Coronary artery (tissue), 2 donors: ENCODE measurements at places on chromosomes 1 and 21.
A peak's percentile ranks its signal among the peaks of the same experiment; 100 is the strongest.

- no peak for DNase-seq
These were observed 38.6 kb downstream of the BMP8A start for GRCh38 chr1:39529901-39530535.

DNA sequence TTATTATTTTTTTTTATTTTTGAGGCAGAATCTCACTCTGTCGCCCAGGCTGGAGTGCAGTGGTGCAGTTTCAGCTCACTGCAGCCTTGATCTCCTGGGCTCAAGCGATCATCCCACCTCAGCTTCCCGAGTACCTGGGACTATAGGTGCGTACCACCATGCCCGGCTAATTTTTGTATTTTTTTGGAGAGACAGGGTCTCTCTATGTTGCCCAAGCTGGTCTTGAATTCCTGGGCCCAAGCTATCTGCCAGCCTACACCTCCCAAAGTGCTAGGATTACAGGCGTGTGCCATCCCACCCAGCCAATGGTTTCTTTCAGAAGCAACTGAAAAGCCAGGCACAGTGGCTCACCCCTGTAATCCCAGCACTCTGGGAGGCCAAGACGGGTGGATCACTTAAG lies 2.3 kb downstream of the KRTCAP2 start:
- peak; percentile 62 for DNase-seq

DNA sequence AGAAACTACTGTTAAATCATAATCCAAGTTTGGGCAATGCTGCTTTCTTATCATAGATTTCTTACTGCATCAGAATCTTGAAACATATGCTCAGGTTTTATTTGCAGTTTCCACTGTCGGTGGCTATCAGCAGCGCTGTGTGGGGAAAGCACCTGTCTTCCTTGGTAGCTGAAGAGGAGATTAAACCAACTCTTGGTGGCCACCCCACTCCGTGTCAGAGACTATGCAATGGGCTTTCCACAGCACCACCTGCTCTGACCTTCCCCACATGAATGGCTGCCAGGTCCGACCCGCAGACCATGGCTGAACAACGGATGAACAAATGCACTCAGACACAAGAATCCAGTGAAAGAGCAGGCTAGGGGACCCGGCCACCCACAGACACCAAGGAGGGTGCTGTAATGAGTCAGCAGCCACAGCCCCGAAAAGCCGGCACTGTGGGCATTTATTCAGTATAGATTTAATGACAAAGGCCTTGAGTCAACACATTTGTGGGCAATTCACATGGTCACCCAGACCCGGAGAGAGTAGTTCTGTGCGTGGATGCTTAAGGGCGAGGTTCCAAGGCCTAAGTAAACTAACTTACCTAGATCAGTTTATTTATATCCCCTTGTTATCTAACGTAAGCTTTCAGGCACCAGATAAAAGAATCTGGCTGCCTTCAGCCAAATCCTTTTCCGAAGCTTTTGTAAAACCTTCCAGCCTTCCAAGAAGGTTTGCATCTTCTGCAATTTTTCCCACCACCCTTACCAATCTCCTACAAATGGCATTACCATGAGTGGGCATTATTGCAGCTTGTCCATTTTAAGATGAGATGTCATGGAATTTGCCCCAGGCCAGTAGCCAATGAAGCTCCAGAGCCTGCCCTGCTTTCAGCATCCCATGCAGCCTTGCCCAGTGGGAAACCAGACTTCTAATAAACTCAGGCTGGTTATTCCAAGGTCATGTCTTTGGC lies 82.7 kb downstream of the HLCS start:
- no peak for DNase-seq

DNA sequence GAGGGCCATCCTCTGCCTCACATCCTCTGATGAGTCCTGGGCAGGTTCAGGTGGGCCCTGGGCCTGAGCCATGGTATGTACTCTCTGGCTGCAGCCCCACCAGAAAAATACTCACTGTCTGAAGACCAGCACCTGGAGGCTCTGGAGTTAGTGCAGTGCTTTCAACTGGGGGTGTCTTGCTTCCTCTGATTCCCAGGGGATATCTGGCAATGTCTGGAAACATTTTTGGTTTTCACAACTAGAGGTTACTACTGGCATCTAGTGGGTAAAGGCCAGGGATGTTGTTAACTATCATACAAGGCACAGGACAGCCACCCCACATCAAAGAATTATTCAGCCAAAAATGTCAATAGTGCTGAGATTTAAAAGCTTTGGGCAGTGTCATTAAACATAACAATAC lies 152.7 kb downstream of the HIVEP3 start:
- DNase-seq: no peak

- no peak for DNase-seq
These were observed 166.5 kb upstream of the COA6 start for GRCh38 chr1:234206651-234207284.

DNA sequence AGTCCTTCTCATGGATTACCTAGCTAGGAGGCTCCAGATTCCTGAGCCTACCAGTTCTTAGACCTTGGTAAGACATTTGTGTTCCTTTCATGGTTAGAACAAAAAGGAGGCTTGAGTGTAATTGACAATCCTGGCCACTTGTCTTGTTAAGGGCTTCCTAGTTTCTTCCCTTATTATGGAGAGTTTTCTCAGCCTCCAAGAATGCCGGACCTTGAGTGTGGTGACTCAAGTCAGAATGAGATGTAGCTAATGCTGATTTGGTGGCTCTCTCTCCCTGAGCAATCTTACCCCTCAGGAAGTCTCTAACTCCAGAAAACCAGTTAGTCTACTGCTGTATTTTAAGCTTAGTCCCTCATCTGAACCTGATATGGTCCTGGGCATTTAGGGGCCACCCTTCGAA lies 14.3 kb downstream of the CHI3L2 start:
- DNase-seq: no peak

GRCh38 chr1:227654431-227654830 lies 80.7 kb downstream of the JMJD4 start:
- no peak for DNase-seq

DNA sequence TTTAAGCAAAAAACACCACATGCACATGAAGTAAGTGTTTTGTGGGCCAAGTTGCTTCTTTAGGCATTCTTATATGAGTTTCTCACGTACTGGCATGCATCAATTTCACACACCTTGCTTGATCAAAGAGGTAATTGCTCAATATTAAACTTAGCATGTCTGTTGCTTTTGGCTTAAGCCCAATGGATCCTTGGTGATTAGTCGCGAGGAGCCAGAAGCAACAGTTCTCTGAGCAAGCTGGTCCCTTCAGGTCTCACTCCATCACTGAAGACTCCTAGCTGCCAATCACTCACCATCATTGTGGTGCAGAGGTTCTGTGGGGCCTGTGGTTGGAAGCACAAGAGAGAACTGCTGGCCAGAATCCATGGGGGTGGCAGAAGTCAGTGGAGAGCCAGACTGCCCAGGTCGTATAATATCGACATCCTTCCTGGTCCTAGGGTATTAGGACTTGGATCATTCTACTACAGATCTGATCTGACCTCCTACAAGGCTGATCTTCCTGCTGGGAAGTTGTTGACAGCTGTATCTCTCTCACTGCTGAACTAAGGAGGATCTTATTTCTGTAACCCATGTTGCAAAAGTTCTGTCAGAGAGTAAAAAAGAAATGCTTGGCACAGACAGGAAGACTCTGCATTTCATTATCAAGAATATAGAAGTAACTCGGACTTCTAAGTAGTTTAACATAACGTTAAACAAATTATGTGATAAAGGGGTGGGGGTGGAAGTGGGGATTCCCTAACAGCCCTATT lies 140.5 kb downstream of the NTPCR start:
- no peak for DNase-seq
